ENCODE measurements at places on chromosomes 2 and 18.

DNA sequence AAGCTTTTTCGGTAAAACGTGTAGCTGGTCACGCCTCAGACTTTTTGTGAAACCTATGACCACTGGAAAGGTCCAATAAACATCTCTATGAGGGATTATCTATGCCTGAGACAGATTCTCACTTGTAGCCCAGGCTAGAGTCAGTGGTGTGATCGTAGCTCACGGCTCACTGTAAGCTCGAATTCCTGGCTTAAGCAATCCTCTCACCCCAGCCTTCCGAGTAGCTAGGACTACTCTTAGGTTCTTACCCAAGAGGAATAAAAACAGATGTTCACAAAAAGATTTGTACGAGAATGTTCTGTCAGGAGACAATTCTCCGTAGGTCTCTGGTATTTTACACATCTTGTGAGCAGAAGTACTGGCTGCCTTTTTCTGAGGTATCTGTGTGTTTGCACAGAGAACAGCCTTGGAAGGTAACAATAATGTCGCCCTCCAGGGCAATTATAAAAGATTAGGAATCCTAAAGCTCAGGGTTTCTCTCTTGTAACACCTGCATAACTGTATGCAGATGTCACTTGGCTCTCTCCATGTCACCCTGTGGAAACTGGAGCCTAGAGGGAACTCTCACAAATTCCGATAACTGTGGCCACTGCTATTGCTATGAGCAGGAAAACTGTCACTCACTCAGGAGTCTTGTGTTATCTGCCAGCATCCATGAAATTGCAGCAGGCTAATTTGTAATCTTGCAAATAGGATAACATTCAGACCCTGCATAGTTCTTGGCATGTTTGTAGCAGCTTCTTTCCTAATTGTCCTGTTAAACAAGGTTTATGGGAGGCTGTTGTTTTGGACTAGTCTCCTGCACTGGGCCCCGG lies 25.5 kb upstream of the RALBP1 start:
- no peak for DNase-seq

DNA sequence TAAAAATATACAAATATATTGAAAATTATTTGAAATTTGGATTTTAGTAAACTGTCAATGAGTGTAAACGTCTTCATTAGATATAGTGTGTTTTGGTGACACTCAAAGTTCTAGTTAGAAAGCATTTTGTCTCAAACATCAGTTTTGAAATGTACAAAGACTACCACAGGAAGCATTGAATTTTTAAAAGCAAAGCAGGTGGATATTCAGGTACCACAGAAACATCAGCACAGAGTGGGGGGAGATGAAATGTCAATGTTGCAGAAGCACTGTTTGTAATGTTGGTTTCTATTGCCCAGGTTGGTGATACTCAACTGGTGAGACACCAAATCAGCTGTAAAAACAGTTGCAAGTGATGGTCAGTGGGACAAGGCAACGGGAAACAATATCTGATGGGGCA lies 136.5 kb upstream of the ITGA4 start:
- DNase-seq, result no peak

- DNase-seq, result no peak
Measured at GRCh38 chr18:22977847-22978701, 44.9 kb downstream of the RBBP8 start.

DNA sequence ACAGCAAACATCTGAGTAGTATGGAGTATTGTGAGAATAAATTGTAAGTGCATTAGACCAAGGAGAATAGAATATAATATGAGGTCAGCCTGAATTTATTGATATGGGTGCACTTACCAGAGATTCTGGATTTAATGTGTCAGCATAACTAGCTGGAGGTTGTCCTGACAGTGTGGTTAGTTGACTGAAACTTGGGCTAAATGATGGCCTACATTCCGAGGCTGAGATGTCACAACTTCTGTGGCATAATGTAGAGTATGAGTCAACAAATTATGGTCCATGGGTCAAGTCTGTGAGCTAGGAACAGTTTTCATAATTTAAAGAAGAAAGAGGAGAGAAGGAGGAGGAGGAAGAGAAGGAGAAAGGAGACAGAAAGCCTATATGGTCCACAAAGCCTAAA lies 127.6 kb downstream of the QPCT start:
- no peak for DNase-seq

DNA sequence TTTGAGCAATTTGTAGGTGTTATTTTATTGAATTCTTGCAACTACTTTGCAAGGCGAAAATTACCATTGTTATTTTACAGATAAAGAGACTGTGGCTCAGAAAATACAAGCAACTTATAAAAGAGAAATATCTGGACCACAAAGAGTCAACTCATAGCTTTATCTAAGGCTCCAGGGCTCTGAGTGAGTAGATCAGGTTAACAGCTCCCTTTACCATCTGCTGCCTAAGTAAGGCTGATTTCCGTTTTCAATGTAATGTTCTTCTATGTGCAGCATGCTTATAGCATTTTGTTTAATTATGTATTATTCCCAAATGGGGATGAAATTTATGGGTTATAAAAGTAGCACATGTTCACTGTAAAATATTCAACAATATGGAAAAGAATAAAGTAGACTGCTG lies 299.1 kb upstream of the TNP1 start:
- no peak for DNase-seq

GRCh38 chr2:174699993-174700766 lies 64.1 kb downstream of the CHRNA1 start:
- no peak for DNase-seq

- DNase-seq, result no peak
Measured at GRCh38 chr18:2606335-2606734, 35.0 kb downstream of the NDC80 start.

DNA sequence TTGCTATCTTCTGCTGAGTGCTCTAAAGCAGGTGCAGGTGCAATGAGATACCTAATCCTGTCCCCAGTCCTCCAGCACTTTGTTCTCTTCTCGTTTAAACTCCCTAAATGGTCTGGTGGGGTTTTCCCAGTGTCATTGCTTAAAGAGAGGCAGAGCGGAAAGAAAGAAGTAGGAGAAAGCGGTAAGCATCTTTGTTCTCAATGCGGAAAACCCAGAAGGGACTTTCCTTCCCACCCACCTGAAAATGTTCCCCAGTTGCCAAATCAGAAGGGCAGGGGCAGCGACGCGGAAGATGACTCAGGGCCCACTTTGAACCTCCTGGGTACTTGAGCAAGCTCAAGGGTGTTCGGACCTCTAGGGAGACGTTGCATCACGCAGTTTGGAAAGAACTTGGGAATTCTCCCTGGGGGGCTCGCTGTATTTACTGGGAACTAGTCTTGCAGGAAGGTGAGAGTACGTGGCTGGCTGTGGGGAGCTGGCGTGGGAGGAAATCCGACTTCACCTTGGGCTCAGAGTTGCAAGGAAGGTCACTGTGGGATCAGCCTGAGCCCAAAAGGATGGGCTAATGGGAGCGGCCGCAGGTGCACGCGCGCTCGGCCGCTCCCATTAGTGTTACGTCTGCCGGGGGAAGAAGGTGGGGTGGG lies 589 bp upstream of the SGPP2 start:
- no peak for DNase-seq

DNA sequence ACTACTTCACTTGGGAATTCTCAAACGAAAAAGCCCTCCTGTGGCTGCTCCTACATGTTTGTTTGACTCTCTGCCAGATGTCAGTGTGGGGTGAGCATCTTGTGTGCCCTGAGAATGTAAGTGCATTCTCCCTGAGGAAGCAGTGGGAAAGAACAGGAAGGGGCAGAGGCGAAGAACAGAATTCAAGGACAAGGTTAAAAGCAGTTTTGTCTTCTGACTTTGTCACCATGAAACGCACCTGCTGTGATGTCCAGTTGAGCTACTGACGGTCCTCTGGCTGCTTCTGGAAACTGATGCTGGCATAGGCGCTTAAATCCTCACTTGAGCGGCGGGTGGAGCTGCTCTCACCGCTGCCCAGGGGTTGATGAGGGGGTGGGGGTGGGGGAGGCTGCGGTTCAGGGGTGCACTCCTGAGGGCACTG lies 4.9 kb downstream of the IRS1 start:
- DNase-seq, result no peak

DNA sequence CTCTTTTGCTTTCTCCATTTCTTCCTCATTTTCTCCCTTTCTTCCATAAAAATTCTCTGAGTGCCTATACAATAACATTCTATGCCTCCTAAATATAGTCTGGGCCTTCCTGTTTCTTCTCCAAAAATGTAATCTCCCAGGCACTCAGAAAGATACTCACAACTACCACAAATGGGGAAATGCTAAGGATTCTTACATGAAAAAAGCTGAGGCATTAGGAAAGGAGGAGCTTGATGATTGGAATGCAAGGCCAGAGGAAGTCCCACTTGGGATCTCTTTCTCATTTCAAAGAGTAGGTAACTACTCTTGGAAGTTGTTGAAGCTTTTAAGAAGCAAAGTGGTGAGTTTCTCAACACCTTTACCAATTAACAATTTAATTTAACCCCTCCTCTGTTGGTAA lies 3.4 kb downstream of the VSNL1 start:
- no peak for DNase-seq

DNA sequence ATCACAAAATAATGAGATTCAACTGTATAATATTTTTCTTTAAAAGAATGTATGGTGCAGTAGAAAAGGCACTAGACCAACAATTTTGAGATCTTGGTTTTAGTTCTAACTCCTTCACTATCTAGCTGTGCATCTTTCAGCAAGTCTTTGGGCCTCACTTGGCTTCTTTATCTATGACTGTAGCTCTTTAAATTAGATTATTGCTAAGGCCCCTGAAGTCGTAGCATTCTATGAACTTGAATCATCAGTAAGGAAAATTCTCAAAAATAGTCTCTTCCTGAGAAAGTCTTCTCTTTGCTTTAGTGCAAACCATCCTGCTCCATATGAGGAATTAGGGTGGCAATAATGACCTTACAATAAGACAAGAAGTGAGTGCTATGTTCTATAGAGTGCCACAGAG lies 140.4 kb downstream of the FTCDNL1 start:
- DNase-seq, result no peak

DNA sequence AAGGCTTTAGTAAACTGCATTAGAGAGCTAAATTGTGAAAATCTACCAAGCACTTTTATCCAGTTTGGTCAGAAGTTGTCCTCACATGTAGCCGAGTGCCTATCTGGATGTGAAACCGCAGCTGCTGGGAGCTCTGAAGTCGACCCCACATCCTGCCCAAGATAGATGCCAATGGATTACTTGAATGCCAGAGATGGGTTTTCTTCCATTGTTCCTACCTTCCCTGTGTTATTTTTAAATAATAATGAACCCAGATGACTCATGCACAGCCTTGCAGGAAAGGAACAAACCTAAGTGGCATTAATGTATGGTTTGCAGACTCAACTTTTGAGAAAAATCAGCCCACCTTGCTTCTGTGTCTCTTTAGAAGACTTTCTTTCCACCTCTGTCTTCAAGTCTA lies 408.5 kb downstream of the FBXO15 start:
- no peak for DNase-seq

DNA sequence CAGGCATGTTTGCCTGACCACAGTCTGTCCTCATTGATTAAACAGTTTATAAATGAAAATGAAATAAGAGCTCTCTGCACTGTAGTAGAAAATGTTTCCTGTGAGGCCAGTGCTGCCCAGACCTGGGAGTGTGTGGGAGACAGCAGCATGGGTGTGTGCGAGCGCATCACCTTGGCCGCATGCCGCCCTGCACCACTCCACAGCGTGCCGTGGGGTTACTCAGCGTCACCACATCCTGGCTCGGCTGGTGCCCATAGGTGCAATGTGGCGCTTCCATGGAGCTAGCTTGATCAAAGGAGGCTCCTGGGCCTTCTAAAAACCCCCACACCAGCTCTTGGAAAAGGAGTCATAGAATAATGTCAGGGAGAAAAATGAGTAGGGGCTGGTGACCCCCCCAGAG lies 76.0 kb upstream of the EPC2 start:
- DNase-seq, result peak; percentile 35

GRCh38 chr2:85733121-85733960 lies 20.4 kb upstream of the ATOH8 start:
- DNase-seq, result no peak

DNA sequence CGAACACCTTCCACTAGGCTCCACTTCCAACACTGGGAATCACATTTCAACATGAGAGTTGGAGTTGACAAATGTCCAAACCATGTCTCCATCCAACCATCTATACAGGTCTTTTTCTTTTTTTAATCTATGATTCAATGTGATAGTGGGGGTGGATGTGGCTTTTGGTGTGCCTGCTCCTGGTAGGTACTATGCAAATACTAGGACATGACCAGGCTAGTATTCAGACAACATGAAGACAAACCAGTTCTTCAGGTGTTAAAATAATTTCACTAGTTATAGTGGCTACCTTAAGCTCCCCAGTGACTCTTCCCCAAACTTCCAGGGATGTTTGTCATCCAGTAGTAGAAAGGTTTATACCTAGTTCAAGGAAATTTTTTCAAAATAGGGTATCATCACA lies 387.5 kb downstream of the CDH2 start:
- no peak for DNase-seq

GRCh38 chr2:202050652-202051051 lies 17.0 kb downstream of the FZD7 start:
- no peak for DNase-seq

DNA sequence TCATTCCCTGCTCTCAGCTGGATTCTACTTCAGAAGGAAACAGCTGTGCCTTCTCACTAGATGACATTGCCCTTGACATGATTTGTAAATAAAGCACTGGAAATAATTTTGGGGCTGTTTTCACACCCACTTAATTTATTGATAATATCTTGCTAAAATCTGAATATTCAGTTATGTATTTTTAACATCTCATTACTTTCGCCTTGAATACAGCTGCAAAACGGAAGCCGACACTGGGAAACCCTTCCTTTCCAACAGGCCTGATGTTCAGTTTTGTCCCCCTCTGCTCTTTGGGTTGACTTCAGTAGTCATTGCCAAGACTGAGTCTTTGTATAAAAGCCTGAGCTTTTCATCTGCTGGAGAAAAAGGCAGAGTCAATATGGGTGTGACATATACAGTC lies 82.7 kb downstream of the DOCK10 start:
- DNase-seq, result no peak

GRCh38 chr2:135997380-135997779 lies 12.0 kb upstream of the DARS1 start:
- peak; percentile 87 for DNase-seq

All from islet precursor cell (in vitro differentiated cells).